ENCODE measurements at places on chromosomes 13 and 19.

GRCh38 chr13:89269737-89270136 lies 1598.6 kb downstream of the SLITRK5 start:
- DNase-seq: no peak

DNA sequence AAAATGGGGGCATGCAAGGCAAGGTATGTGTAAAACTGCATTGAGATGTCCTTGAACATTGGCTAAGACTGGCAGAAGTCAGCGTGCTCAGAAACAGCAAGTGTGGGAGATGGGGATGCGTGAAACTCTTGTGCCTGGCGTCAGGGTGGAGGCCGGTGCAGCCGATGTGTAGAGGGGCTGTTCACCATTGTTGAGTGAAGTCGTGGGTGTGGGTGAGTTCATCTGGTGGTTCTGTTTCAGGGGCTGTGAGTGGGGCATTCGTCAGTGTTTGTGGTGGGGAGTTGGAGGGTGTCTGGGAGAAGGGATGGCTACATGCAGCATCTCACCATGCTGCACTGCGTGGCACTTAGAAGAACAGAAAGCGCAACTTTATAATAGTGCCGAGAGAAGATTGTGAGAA lies 11.4 kb upstream of the MIA start:
- DNase-seq: no peak

DNA sequence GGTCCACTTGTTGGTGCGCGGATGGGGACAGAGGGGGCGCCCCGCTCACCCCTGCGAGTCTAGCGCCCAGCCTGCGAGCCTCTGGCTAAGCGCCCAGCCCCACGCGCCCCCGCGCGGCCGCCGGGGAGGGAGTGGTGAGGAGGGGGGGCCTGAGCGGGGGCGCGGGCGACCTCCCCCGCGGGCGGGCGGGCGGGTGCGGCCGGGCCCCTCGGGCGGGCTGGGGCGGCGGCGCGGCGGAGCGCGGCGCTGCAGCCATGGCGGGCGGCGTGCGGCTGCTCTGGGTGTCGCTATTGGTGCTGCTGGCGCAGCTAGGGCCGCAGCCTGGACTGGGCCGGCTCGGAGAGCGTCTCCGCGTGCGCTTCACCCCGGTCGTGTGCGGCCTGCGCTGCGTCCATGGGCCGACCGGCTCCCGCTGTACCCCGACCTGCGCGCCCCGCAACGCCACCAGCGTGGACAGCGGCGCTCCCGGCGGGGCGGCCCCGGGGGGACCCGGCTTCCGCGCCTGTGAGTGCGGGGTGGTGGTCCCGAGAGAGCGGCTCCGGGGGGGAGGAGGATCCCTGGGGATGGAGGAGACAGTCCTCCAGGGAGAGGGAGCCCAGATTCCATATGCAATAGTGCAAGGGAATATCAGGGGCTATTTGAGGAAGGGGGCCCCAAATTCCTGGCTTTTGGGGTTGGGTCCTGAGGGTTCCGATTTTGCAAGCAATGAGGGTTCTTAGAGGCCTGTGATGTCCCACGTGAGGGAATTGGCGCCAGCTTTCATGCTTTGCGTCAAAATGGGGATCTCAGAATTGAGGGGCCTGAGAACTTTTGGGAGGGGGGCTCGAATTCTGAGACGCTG lies at the start of gene LTBP4:
Gene LTBP4 (plus strand): TSS at position 236 of the 841 bp plus-strand sequence. CDS start 19 bp downstream, at position 255.
- DNase-seq: no peak

GRCh38 chr13:21435687-21436151 lies 23.4 kb downstream of the ZDHHC20 start:
- DNase-seq: peak; percentile 34

DNA sequence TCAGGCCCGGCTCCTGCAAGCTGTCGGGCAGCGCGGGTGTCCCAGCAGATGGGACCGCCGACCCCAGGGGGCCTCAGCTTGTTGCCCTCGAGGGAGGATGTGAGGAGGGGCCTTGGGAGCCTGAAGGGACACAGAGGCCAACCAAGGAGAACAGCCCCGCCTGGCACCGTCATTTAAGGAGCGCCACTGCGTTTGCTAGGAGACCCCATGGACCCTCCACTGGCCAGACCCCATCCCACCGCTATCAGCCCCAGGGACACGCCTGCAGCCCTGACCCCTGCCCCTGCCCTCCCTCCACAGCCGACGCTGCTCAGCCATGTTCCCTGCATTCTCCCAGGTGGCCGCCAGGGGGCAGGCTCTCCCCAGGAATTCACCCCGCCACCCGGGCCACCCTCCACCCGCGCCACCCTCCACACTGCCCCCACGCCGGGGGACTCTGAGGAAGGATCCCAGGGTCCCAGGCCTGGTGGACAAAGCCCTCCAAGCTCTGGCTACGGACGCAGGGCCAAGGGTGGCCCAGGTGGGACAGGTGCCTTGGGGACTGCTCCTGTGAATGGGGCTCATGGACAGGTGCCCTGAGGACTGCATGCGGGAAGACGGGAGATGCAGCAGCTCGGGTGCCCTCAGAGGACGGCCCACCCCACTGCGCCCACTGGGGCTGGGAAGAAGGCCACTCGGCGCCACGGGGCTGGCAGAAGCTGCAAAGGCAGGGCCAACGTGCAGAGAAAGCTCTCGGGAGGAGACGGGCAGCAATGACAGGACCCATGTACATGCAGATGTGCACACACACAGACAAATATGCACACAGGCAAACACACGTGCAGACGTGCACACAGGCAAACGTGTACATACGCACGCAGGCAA lies 34.4 kb downstream of the PIP5K1C start:
- peak; percentile 58 for DNase-seq

GRCh38 chr13:33441015-33441414 lies 155.5 kb upstream of the STARD13 start:
- DNase-seq: no peak

DNA sequence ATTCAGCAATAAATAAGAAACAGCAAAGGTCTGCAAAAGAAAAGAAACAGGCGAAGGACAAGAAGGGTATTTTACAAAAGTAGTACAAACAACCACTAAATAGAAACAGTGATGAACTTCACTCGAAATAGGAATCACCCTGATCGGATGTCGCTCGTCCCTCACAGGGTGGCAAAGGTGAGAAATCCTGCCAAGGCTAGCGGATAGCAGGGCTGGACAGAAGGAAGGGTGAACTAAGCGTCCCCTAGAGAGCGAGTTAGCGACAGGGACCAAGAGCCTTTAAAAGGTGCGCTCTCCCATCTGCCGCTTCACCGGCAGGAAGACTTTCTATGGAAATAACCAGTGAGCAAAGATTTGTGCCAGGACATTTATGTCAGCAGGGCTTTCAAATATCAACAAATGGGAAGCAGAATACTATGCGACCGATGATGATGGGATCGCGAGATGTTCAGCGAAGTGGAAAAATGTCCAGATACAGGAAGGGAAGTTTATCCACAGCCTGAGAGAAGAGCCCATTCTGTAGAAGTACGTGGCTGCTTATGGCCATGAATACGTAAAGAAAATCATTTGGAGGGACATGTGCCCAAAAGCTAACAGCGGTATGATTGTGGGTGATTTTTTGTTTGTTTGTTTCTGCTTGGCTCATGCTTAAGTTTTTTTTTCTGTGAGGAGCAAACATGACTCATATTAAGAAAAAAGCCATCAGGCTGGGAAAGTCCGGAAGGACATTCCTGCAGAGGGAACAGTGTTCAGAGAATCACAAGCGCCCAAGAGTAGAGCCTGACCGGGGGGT lies 18.9 kb downstream of the ELAVL1 start:
- no peak for DNase-seq

DNA sequence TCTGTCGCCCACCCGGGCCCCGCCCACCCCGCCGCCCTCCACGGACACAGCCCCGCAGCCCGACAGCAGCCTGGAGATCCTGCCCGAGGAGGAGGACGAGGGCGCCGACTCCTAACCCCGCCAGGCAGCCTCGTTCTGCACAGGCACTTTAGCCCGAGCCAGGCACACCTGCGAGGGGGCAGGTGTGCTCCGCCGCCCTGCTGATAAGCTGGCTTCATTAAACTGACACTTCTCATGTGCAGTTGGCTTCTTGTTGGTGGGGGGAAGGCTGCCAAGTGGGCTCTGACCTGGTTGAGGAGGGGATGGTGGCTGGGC lies 8.2 kb downstream of the IL4I1 start:
- no peak for DNase-seq

DNA sequence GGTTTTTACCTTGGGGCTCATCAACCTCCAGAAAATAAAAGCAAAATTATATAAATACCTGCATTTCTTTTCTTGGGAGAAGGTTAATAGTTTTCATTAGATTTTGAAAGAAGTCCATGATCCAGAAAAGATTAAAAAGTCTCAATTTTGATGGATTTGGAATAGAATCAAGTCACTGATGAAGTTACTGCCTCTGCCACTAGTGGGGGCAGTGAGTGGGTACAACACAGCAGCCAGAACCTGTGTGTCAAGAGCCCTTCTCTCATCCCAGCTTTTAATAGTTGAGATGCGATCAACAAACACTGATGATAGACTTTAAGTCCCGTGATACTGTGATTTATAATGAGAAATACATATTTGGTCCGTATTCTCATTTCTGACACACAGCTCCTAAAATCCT lies 686.7 kb downstream of the DIAPH3 start:
- DNase-seq: no peak

- DNase-seq: no peak
Measured at GRCh38 chr13:88005188-88005587, 334.0 kb downstream of the SLITRK5 start.

DNA sequence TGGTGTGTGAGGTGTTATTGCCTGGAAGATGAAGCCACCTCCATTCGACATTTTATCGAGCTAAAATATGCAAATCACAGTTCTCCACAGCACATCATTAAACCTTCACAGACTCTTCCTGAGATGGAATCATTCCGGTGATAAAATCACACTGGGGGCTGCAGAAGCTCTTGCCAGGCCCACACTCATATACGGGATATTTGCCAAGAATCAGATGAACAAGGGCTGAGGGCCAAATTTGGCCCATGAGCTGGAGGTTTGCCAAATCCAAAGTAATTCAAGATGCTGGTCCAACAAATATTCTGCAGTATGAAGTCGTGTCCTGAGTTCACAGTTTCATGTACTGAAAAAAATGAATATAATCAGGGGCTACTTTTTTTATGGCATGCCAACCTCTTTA lies 16.7 kb upstream of the RXFP2 start:
- DNase-seq: no peak

DNA sequence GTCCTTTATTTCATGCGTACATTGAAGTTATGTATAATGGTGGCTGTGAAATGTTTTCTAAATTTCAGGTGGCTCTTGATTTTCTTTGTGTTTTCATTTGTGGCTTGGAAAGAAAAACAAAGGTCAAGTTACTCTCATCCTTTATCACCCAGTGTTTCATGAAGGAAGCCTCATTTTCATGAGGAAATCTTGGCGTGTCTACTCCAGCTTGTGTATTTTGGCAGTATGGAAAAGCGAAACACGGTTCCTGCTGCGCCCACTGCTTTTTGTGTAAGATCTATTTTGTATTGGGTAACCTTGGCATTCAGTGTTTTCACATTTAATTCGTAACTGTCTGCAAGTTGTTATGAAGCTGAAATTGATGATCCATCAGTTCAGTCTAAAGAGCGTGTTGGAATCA lies 147.0 kb upstream of the RNF113B start:
- no peak for DNase-seq

GRCh38 chr13:80339912-80340650 lies 845 bp downstream of the SPRY2 start:
- DNase-seq: no peak

DNA sequence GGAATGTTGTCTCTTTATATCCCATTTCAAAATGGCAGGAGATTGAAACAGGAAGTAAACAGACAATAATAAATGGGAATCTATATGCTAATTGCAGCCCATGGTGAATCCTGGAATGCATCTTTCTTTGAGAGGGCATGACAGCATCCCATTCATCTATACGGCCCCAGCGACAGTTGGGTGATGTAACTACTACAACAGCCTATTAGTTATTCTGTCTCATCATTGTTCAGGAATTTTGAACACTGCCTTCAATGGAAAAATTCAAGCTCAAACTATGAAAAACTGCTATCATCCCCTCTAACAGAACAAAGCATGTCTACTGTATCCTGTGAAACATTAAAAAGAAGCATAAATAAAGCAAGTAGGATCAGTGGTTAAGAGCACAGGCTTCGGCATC lies 262.1 kb downstream of the DCT start:
- DNase-seq: no peak

DNA sequence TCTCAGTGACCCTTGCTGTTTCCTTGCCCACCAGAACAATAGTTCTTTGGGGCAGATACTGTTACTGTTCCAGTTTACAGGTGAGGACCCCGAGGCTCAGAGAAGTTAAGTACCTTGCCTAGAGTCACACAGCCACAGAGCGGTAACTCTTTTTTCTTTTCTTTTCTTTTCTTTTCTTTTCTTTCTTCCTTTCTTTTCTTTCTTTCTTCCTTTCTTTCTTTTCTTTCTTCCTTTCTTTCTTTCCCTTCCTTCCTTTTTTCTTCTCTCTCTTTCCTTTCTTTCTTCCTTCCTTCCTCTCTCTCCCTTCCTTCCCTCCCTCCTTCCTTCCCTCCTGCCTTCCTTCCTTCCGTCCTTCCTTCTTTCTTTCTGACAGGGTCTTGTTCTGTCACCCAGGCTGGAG lies 4.9 kb upstream of the PRX start:
- no peak for DNase-seq

GRCh38 chr13:67860315-67860714 lies 630.2 kb upstream of the PCDH9 start:
- DNase-seq: no peak

DNA sequence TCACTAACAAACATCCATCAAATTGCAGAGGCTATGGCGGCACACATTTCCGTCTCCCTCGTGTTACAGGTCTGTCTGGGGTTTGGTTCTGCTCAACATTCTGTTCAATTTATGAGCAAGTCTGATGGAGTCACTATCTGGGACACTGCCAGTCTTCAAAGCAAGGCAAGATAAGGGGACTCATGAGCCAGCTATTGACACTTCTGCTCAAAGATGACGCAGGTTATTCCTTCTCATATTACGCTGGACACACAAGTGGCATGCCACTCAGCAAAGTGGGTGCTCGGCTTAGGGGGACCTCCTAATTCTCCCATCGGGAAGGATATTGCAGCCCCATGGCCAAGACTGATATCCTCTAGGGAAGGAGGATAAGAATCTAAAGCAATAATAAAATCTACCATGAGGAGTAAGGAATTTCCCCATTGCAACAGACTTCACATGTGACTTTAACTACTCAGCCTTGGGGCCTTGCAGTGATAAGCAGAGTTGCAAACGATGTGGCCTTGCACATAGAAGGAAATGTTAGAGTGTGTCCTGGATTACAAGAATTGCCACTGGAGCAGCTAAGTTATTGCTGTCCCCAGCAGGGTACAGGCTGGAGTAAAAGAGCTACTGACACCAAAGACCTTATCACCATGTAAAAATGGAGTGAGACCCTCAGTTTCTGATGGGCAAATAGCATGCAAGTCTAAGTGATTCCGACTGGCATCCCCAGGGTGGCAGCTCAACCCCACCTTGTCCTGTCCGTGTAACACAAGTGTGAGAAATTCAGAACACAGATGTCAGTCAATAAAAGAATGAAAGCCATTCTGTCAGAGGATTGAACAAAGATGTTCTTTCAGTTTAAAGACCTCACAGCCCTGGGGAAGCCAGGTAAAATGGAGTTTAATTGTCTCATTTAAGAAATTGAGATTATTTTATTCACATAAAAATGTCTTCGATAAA lies 306.1 kb downstream of the IRS2 start:
- DNase-seq: no peak

DNA sequence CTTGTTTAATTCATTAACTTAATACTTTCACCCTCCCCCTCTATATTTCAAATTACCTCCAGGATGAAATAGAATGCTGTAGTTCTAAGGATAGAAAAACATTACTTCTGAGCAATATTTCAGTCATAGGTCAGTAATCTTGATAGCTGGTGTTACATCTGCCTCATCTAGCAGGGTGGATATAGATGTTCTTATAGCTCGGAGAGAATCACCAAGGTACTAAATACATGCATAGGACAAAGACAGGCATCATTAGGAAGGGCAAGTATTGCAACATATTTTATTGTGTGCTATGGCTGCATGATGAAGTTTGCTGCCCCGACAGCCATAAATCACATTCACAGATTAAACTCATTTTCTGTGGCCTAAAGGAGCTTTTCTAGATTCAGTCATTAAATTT lies 601.0 kb downstream of the FGF9 start:
- no peak for DNase-seq
